RWPE1 (cell line): ENCODE measurements at places on chromosomes 3 and 15.

DNA sequence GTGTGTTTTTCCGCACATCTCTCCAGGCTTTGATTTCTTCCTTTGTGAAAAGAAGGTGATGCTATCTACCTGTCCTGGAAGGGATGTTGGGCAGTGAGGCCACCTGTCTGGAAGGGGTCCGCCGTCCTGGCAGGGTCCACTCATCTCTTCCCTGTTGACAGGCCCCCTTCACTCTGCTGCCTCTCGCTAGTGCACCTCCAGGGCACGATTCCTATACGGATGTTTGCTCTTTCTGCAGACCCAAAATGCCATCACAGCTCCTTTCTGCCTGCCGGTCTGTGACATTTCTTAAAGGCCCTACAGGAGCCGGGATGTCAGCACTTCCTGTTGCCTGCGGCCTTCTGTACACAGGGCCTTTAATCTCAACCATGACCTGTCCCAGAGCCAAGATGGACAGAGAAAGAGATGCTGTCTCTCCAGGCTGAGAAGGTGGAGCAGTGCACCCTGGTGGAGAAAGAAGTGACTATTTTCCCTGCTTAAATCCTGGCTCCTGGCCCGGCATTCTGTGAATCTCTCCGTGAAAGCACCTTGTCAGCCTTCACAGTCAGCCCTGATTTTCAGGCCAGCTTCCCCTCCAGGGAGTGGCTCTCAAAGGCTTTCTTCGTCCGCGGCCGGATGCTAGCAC, 7.4 kb downstream of the FAM3D start:
- DNase-seq = no peak

GRCh38 chr3:24953060-24953771, 458.6 kb upstream of the THRB start:
- no peak for DNase-seq

GRCh38 chr3:31724651-31725050, 191.9 kb downstream of the STT3B start:
- no peak for DNase-seq

- DNase-seq = peak; percentile 55
Measured at GRCh38 chr3:193134856-193135255, 106.2 kb upstream of the PLAAT1 start.

- no peak for DNase-seq
Measured at GRCh38 chr3:30020380-30020779, 586.0 kb upstream of the TGFBR2 start.

GRCh38 chr3:167100651-167101050, 279.4 kb downstream of the ZBBX start:
- no peak for DNase-seq

GRCh38 chr3:99568663-99569335, 69.6 kb upstream of the COL8A1 start:
- DNase-seq = no peak

DNA sequence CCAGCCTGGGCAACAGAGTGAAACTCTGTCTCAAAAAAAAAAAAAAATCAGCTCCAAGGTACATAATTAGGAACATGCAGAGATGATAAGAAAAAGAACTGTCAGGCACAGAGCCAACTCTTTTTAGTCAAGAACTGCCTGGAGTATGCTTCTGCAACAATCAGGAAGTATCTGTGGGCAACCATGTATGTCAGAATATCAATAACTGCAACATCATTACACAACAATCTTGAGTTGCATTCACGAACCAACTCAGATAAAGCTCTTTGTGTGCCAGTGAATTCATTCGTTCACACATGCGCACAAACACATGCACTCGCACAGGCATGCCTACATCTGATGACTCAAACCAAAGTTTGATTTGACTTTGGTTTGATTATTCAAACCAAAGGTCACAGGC, 32.1 kb downstream of the EFHB start:
- peak; percentile 61 for DNase-seq

DNA sequence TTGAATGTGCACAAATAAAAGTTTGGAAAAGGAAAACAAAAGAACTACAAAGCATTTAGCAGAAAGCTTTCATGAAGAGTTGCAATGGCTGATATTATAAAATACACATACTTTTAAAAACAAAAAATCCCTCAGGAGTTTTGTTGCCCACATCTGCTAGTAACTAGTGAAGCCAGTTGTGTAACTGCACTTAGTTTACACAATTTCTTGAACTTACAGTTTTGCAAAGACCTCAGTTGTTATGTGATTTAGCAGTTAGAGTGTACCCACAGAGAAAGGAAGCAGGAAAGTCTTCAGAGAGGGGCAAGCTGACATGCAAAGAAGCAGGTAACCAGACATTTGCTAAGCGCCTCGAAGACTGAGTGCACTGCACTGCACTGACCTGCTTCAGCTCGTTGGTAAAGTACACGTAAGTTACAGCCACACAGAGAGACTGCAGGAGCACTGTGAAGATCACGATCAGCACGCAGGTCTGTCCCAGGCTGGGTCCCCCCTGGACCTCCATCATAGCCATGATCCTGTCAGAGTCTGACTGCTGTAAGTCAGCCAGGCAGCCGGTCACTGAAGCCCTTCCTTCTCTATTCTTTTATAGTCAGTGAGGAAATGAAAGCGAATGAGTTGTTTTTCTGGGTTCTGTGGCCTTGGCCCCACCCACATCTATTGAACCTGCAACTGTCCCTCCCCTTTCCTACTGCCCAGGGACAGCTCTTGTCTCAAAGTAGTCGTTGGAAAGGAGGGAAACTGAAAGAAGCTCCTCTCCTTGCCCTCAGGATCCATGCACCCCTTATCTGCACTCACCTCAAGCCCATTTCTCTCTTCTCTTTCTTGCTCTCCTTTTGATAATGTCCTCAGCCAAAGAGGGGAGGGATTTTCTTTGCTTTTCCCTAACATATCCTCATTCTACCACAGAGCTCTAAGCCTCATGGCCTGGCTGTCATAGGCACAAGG, at the start of gene TNFSF10:
Gene TNFSF10, minus strand, starts transcription at position 560 of the 948 bp plus-strand sequence. Its CDS starts 46 bp downstream, at position 514.
- DNase-seq = peak; percentile 49

GRCh38 chr3:172036541-172037215, 2.7 kb upstream of the FNDC3B start:
- no peak for DNase-seq

- no peak for DNase-seq
Measured at GRCh38 chr3:112372396-112372795, 39.4 kb downstream of the CD200 start.

- no peak for DNase-seq
Measured at GRCh38 chr3:72113564-72113963, 328.6 kb upstream of the PROK2 start.

DNA sequence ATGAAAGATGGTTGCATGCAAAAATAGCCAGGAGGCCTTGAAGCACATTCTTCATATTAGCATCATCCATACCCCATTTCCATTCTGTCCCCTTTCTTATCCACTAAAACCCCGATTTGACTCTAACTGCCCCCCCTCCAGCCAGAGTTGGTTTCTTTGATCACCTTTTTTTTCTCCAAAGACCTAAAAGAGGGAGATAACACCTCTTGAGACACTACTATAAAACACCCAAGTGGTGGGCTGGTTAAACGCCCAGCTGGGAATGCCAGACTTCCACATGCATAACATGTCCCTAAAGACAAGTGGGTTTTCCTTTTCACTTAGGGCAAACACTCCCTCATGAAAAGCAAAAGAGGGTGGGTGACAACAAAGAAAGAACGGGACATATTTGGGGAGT, 133.9 kb upstream of the WNT5A start:
- DNase-seq = no peak

DNA sequence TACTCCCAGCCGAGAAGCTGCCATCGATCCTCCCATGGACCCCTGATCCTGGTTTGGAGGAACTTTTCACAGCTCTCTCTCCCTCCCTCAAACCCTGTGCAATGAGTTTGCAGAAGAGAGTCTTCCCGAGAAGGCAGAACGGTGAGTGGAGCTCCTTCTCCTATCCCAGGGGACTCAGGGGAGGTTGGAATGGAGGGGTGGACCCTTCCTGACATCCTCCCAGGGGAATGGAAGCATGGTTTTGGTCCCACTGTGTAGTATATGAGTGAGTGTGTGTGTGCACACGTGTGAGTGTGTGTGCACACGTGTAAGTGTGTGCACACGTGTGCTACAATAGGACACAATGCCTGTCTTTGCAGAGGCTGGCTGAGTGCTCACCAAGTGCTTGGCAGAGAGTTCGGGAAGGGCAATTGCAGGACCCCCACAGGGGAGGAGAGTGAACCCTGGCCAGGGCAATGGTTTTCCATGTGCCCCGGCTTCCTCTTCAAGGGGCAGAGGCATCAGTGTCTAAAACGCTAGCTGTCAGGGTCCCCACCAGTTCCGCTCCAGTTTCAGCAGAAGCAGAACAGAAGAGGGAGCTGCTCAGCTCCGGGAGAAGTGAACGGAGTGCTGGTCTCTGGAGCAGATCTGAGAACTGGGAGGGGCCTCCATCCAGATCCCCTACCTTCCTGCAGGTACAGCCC, 13.8 kb upstream of the IL16 start:
- DNase-seq = no peak

DNA sequence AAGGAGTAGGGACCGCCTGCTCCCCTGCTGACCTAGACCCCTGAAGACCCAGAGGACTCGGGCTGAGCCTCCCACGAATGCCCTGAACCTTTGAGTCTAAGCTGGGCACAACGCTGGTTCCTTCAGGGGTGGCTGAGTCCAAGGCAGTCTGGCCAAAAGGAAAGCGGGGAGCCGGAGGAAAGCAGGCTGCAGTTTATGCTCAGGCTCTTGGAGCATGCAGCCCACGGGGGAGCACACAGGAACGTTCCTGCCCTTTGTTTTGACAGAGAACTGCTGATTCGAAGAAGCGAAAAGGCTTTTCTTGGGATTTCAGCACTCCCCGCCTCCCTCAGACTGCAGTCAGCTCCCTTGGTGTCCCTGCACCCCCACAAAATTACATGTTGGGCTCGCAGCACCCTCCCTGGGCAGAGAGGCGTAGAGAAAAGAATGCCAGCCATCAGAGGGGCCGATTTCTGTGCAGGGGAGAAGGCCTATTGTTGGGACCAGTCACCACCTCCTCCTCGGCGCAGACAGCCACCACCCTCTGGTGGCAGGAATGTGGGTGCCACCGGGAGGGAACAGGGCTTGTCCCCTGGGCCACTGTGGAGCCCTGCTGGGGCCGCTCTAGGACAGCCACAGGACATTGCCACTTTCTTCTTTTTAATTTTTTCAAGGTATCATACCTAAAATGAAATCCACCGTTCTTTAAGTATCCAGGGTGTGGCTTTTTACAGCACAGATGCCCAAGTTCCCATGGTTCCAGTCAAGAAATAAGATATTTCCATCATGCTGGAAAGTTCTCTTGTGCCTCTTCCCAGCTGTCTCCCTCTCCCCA, 72.2 kb downstream of the SMAD6 start:
- DNase-seq = peak; percentile 88

GRCh38 chr15:66290518-66290917, 2.9 kb upstream of the DIS3L start:
- DNase-seq = no peak

DNA sequence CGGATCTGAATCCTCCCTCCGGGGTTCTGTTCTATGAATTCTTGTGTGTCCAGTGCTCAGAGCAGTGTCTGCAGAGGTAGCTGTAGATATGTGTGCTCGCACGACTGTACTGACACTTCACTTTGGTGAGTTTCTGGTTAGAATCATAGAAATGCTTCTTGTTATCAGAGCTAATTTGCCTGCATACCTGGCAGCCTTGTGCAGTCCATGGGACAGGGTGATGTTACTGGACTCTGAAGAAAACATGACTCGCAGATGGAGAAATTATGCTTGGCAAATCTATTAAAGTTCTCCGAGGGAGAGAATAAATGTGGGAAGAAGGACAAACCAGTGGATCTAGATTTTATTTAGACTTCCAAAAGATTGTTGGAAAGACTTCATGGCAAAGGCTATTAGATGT, 12.2 kb downstream of the CGNL1 start:
- no peak for DNase-seq

GRCh38 chr3:64352639-64352992, 127.3 kb upstream of the PRICKLE2 start:
- no peak for DNase-seq

DNA sequence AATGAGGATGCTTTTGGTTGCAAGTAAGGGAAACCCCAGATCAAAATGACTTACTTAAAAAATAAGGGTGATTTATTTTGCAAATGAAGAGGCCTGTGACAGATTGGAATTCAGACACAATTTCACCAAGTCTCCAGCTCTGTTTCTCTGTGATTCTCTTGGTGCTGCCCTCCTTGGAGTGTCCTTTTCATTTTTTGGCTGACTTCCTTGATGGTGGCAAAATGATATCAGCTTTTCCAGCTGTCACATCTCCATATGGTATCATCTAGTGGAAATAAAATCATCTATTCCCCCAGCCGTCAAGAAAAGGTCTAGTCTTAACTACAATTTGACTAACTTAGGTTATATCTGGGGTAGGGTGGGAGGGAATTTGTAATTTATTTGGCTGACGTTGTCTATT, 68.5 kb upstream of the SLC25A26 start:
- DNase-seq = no peak

GRCh38 chr15:72207558-72208085, 10.0 kb upstream of the GRAMD2A start:
- no peak for DNase-seq

DNA sequence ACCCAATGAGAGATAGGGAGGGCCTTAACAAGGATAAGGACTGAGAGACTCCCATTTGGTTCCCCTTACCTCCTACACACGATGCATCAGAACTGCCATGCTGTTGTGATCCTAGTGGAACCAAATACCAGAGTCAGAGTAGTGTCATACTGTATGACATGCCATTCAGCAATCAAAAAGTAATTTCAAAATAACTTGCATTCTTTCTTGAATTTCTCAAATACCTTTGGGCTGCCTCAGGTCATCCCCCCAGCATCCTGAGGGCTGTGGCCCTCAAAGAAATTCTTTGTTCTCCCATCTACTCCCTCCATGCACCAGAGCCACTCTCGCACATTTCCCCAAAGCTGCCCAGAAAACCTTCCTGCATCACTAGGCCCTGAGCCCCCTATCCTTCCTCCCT, 68.9 kb upstream of the PPP2R3A start:
- no peak for DNase-seq

- no peak for DNase-seq
Measured at GRCh38 chr15:61382927-61383326, 153.8 kb upstream of the RORA start.

- DNase-seq = peak; percentile 73
Measured at GRCh38 chr15:57647791-57648130, 56.1 kb downstream of the MYZAP start.

- DNase-seq = no peak
Measured at GRCh38 chr15:100986158-100986896, 67.2 kb downstream of the LRRK1 start.

DNA sequence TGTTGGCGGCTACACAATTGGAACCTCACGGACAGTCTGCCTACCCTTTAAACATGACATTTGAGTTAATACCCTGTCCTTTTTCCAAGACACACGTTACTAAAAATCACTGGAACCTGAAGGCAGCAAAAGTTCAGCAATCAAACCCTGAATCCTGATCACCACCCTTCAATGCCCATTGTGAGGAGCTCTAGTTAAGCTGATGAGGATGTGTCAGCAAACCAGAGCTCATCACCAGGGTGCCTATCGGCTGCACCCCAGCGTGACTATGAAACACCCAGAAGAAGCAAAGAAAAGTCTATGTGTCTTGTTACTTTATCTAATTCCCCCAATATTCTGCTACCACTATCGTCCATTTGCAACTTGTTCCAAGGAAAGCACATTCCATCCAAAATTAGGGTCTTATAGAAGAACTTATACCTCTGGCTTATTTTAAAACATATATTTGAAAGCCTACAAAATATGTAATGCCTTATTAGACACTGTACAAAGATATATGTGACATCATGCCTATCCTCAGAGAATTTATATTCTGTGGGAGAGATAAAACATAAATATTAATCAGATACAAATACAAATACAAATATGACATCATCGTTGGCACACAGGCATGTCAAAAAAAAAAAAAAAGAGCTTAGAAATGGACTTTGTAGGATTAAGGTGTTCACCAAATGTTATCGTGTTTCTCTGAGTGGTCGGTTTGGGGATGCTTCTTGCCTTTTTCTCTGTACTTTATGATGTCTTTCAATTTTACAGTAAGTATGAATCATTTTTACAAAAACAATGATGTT, 219.7 kb upstream of the SETMAR start:
- DNase-seq = no peak
